ENCODE measurements at places on chromosomes 11 and 22. TPM values are rescaled to one million over a fixed set of nuclear protein-coding genes. Genes with fewer than 3 reads are reported as not detected.

Gene NPAS4
- total RNA-seq: not detected

Gene SHANK2
- 8.6 TPM for total RNA-seq

Gene OR51E2
- not detected for total RNA-seq

Gene MIAT
- total RNA-seq: 0.37 TPM

Gene NXPE4
- total RNA-seq: not detected

Gene C2CD3
- total RNA-seq: 6.2 TPM

Gene MS4A6A
- total RNA-seq: not detected

Gene ART5
- not detected for total RNA-seq

Gene PHLDA2
- total RNA-seq: 126 TPM

Gene TLCD5
- 1.3 TPM for total RNA-seq

Gene TSPAN32
- not detected for total RNA-seq

Gene MYOD1
- not detected for total RNA-seq

Gene MUC5AC
- total RNA-seq: not detected

Gene CHID1
- 107 TPM for total RNA-seq

Gene CCDC87
- 0.23 TPM for total RNA-seq

Gene STK33
- total RNA-seq: 2.4 TPM

Gene RRP7A
- total RNA-seq: 38.7 TPM

Gene ILK
- 73.3 TPM for total RNA-seq

Gene SERPINH1
- 340 TPM for total RNA-seq

Gene NELL1
- total RNA-seq: not detected

Gene OR10A2
- not detected for total RNA-seq

Gene OR10A4
- total RNA-seq: not detected

Gene APOL6
- 1.7 TPM for total RNA-seq

Gene IGSF9B
- total RNA-seq: 0.92 TPM

Gene PVALB
- total RNA-seq: not detected

Gene RAG2
- not detected for total RNA-seq

Gene PRAME
- total RNA-seq: not detected

Gene PDHX
- total RNA-seq: 32.8 TPM

Gene OOSP1
- not detected for total RNA-seq

Gene DEPDC7
- total RNA-seq: 2.1 TPM

Gene BCL2L13
- 41.6 TPM for total RNA-seq

Gene CELSR1
- total RNA-seq: 108 TPM

Gene VPREB1
- not detected for total RNA-seq

Gene NADSYN1
- total RNA-seq: 55.8 TPM

Gene OR52I1
- not detected for total RNA-seq

Gene ANO5
- total RNA-seq: not detected

Gene ANGPTL5
- total RNA-seq: not detected

Gene CFAP300
- total RNA-seq: 6.1 TPM

Gene KRTAP5-8
- not detected for total RNA-seq

Gene CCDC88B
- total RNA-seq: 8.7 TPM
